ENCODE measurements at places on chromosomes 3 and 15.

DNA sequence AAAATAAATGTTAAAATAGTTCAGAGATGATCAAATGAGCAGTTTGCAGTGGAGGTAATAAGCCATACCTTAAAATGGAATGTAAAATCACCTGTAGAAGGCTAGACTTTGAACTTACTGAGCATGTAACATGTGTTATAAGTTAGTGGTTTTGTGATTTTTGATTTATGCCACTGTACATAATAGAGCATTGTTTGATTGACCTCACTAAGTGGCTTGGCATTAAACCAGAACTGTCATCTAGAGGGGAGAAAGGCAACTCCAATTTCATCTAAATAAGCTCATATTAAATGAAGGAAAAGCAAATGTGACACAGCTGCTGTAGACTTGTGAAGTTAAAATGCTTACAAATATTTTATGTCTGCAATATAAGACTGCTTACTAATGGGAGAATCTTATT lies 387.9 kb downstream of the ZIC1 start:
- DNase-seq: no peak

DNA sequence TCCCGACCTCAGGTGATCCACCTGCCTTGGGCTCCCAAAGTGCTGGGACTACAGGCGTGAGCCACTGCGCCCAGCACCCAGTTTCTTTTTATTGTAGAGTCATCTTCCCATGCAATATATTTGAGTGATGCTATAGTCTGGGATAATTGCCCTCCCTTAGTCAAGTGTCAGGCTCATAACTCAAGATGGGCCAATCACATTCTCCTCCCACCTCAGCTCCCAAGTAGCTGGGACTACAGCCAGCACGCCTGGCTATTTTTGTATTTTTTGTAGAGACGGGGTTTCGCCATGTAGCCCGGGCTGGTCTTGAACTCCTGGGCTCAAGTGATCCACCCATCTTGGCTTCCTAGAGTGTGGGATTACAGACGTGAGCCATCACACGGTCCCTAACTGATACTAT lies 15.2 kb upstream of the PTPN9 start:
- DNase-seq: no peak

DNA sequence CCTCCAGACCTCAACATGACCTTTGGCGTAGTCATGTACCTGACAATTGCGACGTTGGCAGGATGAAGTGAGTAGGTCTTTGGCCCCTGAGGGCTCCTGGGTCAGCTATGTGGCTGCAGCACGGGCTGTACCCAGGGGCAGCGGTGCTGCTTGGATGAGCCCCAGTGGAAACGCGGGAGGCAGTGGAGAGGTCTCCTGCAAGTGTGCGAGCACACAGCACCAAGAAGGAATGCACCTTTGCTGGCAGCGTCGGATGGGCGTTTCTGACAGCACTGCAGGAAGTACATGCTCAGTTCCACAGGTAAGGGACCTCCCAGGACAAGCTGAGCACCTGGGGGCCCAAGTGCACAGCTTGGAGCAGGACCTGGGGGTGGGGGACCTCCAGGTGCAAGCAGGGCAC lies 67.4 kb upstream of the UNC13C start:
- DNase-seq: no peak

GRCh38 chr3:183044547-183045229 lies 54.6 kb downstream of the MCCC1 start:
- no peak for DNase-seq

DNA sequence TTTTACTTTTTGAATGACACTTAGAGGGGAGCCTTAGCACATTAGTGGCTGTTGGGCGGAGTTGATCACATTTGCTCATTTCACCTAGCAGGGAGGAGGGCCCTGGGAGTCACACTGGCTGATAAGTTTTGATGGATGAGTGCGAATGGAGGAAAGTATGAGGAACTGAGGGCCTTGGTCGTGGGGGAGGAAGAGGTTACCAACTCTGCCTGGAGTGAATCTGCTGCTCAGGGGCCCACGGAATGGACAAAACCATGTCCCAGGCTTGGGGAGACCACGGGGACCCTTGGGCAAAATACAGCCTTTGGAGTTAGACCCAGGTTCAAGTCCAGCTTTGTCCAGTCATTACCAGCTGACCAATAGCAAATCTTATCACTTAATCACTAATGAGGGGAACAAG lies 5.1 kb upstream of the FLNB start:
- DNase-seq: no peak

DNA sequence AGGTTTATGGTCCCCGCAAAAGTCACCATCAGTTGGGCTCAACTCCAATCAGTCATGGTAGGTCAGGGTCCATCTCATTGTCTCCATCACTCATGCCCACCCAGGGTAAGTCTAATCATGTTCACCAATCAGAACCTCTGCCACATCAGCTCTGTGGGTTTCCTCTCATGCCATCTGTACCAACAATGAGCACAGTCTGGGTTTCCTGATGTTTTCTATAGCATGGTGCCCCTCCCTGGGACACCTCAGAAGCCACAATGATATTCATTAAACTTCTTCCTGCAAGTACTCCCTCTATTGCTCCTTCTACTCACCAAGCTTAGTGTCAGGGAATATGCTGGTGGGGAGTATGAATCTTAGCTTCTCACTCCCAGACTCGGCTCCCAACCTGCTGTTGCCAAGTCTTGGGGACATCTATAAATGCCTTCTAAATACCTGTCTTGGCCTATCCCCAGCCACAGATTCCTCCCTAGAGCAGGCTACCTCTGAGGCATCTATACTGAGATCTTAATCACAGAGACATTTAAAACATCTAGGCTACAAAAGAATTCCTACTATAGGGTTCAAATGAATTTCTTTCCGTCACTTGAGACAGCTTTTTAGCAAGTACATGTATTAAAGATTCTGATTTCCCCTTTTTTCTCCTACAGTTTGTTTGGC lies 5.0 kb upstream of the CCR2 start:
- no peak for DNase-seq

DNA sequence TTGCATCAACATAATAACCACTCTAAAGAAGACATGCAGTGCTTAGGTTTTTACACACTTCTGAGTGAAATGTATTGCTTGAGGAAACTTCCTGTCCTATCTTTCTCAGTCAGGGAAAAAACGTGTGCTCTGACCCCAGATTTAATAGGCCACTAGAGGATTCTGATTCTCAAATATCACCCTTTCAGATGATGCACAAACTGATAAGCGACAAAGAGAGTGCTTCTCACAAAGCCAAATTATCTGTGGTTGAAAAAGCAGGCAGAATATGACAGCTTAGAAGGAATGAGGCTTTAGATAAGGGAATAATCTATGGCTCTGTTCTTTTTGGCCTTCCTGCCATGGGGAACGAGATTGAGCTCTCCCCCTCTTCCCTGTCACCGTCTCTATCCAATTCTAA lies 583.4 kb upstream of the SGO1 start:
- no peak for DNase-seq

- peak; percentile 74 for DNase-seq
Measured at GRCh38 chr3:98556164-98557130, 24.7 kb downstream of the GPR15 start.

DNA sequence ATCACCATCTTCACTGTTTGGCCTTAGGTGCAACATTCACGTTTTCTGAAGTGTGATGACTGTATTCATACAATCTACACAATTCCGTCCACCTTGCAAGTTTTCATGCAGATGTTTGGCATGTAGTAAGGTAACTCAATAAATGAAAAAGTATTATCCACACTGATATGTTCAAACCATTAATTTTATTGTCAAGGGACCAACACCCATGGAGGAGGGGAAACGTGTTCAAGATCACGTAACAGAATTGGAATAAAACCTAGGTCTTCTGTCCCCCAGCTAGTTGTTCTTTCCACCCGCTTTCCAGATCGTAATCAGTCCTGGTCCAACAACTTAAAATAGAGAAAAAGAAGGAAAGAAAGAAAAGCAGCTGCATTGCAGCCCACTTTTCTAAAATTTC lies 560.4 kb upstream of the MCTP2 start:
- no peak for DNase-seq

DNA sequence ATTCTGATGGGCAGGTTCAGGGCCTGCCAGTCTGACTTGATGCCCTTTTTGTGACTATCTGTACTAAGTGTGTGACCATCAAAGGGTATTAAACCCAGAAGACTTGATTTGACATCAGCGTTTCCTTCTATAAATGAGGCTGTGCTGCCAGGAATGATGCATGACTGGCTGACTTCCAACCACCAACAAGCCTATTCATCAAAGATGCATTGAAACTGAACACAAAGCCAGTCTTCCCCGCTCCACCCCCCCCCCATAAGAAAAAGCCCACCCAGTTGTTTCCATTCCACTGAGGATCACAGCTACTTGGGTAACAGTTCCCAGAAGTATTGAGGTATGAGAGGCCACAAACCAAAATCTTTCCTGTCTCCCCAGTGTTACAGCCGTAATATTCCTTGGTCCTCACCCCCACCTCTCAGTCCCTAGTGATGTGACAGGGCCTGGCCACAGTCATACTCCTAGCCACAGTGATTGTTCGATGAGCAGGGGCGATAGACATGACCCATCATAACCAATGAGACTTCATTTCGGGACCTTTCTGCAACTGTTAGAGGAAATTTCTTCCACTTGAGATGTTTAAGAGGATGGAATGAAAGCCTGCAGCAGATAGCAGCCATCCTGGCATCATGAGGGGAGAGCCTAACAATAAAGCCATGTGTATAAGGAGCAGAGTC lies 22.6 kb downstream of the SH3BP5 start:
- no peak for DNase-seq

GRCh38 chr3:69420781-69421520 lies 35.1 kb upstream of the FRMD4B start:
- no peak for DNase-seq

GRCh38 chr15:80188251-80188650 lies 35.5 kb downstream of the FAH start:
- no peak for DNase-seq

DNA sequence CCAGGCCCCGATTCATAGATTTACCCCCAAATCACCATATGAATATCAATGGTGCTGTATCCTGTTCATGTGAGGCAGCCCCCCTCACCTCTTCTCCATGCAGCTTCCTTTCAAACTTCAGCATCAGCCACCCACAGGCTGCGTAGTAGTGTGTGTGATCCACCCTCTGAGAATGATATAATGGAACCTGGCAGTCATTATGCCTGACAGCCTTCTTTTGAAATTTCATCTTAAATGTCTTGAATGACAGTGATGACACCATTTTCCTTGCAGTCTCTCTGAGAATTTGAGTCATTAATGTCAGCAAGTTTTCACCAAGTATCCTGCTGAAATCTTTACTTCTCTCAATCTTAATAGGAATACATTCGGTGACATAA lies 3.5 kb upstream of the CLRN1 start:
- DNase-seq: no peak

DNA sequence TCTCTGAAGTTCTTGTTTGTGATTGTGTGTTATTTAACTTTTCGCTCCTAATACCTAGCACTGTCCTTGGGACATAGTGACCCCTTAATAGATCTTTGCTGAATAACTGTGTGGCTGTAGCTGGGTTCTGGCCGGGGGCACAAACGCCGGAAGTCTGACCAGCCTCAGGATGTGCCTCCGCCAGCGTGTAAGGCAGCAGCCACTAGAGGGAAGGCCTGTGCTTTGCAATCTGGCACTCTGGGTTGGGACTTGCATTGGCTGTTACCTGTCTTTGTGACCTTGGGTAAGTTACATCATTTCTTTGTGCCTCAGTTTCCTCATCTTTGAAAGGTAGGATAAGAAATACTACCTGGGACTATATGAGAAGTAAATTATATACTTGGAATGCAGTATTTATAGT lies 158.7 kb downstream of the GHSR start:
- no peak for DNase-seq

- DNase-seq: peak; percentile 57
Measured at GRCh38 chr15:62391641-62392262, 226.7 kb upstream of the C2CD4B start.

GRCh38 chr3:53589201-53589600 lies 94.8 kb downstream of the CACNA1D start:
- DNase-seq: no peak

GRCh38 chr3:30355622-30356021 lies 250.8 kb upstream of the TGFBR2 start:
- no peak for DNase-seq

DNA sequence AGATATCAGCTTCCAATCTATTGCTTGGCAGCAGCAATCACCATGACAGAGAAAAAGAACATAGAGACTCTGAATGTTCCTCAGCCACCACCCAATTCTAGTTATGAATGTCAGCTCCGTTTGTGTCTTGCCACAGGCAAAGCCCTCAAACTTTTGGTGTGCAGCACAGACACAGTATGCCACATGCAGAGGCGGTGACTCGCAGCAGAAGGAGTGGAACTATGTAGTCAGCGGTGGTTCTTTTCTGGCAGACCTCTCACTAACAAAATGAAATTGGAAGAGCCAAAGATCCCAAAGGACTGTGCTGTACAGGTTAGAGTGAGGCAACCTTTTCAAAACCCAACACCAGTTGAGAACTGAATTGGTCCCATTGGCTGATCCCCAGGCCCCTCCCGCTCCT lies 220.9 kb downstream of the SLC9A9 start:
- DNase-seq: peak; percentile 6
